ENCODE measurements at places on chromosomes 1 and 21.

DNA sequence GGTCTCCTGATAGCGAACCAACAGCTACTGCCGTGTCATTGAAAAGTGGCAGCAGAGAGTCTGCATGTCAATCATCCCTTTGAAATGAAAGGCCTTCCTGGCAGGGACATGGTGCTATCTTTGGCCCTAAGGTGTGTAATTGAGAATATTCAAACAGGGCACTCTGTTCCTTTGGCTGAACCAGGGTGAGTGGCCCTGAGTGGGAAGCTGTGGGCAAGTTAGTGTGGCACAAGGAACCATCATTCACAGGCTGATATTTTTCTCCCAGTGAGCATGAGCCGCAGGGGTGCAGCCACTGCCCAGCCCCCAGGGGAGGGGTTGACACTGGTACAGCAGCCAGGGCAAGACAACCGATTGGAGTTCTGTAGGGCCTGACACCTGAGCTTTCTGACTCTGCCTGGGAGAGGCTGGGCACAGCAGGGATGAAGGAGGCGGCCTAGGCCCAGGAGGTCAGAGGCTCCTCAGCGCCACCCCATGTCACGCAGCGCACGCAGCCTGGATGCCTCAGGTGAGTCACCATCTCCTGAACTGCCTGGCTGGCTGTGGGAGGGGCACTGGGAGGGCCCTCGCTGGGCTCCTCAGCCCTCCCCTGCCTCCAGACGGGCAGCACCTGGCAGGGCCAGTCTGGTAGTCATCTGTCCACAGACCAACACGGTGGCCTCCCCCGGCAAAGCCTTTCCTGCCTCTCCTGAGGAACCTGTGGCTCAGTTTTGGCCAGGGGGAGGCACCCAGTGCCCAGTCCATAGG is 13.2 kb downstream of the QSOX1 start:
- DNase-seq = no peak

GRCh38 chr1:234720709-234721441 is 110.9 kb upstream of the IRF2BP2 start:
- DNase-seq = no peak

DNA sequence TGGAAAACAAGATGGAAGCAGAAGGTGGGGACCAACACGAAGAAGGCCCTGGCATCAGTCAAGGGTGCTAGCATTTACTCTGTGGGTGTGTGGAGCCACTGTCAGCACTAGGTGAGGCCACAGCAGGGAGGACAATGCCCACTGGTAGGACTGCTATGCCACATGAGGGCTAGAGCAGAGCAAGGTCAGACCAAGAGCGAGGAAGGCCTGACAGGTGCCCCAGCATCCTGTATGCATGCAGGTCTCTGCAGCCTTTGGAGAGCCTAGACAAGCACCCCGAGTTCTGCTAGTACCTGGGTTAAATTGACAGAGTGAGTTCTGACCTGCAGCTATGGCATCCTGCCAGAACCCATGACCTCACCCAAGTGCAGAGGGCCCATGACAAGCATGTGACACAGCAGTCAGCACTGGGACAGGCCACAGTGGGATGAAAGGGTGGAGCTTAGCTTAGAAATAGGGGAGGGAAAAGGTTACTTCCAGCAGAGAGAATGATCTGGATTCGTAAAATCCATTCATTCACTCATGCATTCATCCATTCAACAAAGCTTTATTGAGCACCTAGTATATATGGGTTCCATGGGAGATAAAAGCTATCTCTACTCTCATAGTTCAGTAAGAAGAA is 9.0 kb upstream of the CSF1 start:
- peak; percentile 23 for DNase-seq

GRCh38 chr1:165717918-165718515 is 19.7 kb upstream of the ALDH9A1 start:
- DNase-seq = peak; percentile 55

GRCh38 chr1:77796695-77797405 is 17.4 kb downstream of the MIGA1 start:
- DNase-seq = no peak

- no peak for DNase-seq
Observed at GRCh38 chr1:214403431-214403830, 122.5 kb downstream of the SMYD2 start.

- no peak for DNase-seq
Observed at GRCh38 chr1:208503787-208504186, 259.6 kb upstream of the PLXNA2 start.

Measured in kidney capillary endothelial cell (primary cell).